ENCODE measurements at places on chromosomes 2 and 18.

DNA sequence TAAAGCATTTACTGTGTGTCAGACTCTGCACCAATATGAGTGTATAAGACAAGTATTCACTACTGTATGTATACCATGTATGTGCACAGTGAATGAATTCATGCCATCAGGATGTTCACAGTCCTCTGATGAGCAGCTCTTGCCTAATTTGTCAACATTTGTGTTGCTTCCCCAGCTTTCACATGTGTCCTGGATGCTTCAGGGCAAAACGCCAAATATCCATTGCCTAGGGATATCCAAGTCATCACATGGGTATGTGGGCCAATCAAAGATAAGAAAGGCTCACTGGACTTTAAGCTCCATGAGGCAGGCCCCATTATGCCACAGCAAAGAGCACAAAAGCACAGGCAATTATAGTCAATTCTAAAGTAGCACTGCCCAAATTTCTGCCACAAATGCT lies 134.2 kb upstream of the CHAC2 start:
- no peak for DNase-seq

DNA sequence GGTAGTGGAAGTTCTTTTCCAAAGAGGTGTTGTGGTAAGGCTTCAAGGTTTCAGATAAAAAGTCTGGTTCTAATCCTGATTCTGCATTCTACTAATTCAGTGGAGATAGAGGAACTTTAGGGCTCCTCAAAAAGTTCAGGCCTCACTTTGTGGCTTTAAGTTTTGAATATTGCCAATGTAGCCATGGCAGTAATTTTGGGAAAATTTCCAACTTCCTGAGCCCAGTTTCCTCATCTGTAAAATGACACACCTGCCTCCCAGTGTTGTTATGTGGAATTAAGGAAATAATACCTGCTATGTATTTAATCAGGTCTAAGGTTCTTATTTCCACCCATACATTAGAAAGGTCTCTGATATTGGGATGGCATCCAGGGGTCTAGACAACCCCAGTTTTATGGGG lies 147.6 kb upstream of the ITGA6 start:
- no peak for DNase-seq

- no peak for DNase-seq
Measured at GRCh38 chr2:148963461-148963860, 75.0 kb upstream of the LYPD6B start.

DNA sequence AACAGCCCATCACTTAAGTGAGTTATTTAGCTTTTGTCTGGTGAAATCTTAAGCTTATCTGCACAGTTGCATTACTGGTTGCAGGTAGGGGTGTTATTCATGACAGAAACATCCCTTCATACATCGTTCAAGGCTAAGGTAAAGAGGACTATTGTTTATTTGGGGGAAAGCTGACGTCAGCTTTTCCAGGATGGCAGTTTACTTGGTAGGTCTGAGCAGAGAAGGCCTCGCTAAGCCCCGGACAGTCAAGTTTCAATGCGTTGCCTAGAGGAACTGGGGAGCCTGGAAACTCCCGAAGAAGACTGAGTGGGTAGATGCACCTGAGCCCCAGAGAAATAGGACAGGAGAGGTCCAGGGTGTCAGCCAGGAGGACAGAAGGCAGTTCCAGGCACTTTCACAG lies 2.2 kb downstream of the RNU4ATAC start:
- DNase-seq = no peak

GRCh38 chr2:30089171-30089570 lies 57.6 kb upstream of the YPEL5 start:
- no peak for DNase-seq

DNA sequence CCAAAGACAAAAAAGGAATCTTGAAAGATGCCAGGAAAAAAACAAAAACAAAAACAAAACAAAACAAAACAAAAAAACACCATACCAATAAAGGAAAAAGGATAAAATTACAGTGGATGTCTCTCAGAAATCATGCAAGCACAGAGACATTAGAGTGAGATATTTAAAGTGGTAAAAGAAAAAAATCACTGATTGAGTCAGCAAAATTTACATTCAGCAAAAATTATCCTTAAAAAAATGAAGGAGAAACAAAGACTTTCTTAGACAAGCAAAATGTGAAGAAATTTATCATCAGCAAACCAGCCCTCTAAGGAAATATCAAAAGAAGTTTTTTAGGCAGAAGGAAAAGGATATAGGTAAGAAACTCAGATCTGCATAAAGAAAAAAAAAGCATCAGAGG lies 10.2 kb upstream of the GKN1 start:
- no peak for DNase-seq

DNA sequence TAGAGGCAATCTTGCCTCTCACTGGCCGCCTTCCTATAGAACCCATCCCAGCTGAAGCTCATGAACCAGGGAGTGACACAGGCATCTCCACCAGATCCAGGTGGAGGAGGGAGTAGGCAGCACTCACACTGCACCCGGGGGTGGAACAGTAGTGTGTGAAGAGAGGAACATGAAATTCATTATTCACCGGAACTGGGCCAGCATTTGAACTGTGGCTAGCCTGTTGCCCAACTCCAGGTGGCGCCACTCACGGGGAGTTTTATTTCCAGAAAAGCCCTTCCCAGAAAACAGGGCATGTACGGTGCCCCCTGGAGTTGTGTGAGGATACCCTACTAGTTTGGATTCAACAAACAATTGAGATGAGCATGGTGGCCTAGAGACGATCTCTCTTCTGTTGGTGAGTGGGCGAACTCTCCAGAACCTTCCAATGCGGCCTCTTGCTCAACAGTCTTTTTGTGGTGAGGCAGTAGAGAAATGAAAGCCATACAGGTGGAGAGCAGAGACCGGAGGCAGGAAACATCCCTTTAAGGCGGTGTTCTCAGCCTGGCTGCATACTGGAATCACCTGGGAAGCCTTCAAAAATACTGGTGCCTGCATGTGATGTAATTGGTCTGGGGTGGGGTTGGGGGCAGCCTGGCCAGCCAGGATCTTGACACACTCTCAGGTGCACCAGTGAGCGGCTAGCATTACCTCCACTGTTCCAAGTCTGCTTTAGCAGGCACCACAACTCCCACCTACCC lies 73.5 kb upstream of the NEDD4L start:
- no peak for DNase-seq

- no peak for DNase-seq
Measured at GRCh38 chr2:137254052-137254451, 488.7 kb downstream of the THSD7B start.

DNA sequence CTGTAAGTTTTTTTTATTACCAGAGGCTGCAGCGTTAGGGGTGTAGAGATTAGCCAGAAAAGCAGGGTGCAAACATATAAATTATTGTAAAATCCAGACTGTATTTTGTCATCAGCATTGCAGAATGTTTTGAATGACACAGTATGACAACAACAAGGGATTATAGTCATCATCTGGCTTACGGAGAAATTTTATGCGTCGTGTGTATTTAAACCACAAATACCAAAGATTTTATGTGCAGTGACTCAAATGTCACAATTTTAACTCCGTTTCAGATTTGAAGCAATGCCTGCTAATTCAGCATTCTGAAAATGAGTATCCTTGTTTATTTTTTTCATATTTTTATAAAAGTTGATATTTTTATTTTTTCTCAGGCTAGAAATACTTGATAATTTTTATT lies 19.4 kb upstream of the TMX3 start:
- no peak for DNase-seq

DNA sequence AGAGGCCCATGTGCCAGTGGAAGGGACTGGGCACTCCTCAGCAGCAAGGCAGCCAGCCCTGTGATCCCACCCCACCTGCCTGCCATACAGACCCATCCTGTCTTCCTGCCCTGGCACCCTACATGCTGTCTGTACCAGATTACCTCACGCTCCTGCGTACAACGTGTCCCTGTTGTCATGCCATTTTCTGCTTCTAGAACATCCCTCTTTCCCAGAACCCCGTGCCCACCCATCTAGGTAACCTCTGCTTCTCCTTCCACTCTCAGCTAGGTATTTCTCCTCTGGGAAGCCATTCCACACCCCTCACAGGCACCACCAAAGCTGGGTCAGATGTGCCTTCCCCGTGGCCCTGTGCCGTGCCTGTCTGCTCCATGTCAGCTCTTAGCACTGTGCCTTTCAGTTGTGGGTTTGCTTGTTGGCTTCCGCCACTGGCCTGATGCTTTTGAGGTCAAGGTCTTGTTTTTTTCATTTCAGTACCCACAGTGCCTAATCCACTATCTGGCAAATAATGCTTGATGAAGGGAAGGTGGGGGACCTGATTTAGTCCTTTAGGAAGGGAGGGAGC lies 71.7 kb upstream of the ALPP start:
- no peak for DNase-seq

DNA sequence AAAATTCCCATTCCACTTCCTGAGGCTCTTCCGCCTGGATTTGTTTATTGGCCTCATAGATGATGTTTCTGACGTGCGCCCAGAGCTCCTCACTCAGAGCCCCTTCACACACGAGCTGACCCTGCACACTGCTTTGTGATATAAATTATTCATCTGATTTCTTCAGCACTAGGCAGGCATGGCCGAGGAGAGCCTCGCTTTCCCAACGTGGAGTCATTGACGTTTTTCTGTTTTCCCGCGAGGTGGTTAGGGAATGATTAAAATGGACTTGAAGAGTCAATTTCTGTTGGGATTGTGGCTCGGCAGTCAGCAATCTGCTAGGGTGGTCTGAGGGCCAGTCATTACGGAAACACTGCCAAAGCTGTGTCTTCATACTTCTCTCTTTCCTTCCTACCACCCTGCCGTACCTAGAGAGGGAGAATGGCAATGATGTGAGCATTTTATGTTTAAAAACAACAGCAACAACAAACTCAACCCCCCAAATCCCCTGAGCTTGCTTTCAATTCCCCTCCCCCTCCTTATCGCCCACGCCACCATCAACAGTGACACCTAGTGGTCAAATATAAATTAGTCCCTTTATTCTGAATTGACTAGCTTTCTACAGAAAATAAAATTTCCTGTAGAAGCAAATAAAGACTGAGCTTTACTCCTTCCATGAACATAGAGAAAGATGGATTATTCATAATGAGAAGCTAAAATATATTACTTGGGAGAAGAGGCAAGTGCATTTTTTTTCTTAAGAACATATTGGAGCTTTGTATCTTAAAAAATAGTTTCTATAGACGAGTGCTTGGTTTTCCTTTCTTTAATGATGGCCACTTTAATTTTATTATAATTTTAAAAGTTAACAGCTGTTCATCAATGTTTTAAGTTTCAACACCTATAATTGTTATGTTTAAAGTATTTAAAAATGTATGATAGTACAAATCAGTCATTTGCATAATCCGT lies 285.1 kb downstream of the MTX2 start:
- peak; percentile 21 for DNase-seq

DNA sequence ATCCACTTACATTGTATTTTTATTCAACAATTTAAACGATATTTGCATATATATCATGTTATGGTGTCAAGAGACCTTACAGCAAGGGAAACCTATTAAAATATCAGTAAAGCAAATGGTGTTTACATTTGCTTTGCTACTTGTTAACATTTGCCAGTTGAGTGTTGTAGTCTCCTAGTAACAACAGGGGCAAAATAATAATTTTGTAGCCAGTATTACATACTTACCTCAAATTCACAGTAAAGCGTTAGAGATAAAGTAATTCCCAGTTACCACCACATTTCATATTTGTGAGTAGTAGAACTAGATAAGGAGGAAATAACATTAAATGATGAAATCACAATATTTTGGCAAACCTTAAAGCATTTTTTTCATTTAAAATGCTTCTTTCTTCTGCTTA lies 71.3 kb downstream of the FASTKD2 start:
- no peak for DNase-seq

- DNase-seq = no peak
Measured at GRCh38 chr2:167209784-167210183, 321.5 kb downstream of the XIRP2 start.

GRCh38 chr2:200129721-200130462 lies 174.5 kb downstream of the MAIP1 start:
- DNase-seq = no peak

- DNase-seq = peak; percentile 20
Measured at GRCh38 chr2:47339745-47340541, 63.0 kb upstream of the MSH2 start.

GRCh38 chr18:23274638-23275482 lies 139.6 kb downstream of the CABLES1 start:
- no peak for DNase-seq

GRCh38 chr2:88144914-88145497 lies 17.1 kb upstream of the FABP1 start:
- no peak for DNase-seq

GRCh38 chr2:207694811-207695281 lies 16.6 kb upstream of the CCNYL1 start:
- no peak for DNase-seq

DNA sequence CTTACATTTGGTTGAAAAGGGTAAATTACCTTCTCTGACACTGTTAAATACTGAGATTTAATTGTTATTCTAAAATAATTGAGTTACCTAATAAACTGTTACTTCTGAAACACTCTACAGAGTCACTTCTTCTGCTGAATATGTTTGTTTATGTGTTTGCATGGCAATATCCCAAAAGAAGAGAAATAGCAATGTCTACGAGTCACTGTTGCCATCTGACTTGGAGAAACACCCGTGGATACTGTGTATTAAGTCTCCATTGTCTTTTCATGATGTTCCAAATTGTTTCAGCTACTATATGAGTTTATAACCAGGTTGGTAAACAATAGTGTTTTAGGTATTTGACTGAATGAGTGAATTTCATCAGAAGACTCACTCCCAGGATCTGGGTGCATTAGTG lies 754.2 kb upstream of the ID2 start:
- DNase-seq = no peak

DNA sequence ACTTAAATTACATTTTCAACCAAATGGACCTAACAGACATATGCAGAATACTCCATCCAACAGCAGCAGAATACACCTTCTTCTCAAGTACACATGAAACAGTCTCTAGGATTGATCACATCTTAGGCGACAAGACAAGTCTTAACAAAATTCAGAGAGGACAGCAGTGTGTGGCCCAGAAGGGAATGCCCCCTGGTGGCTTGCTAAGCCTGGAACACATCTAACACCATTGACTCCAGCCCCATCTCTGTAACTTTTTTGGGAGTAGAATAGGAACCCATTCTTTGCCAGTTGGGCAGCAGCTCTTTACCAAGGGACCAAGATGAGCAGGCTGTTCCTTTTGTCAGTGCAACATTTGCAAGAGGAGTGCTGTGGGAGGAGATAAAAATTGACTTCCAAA lies 249.9 kb downstream of the PLCL1 start:
- peak; percentile 47 for DNase-seq

GRCh38 chr2:120526997-120527945 lies 181.3 kb downstream of the INHBB start:
- DNase-seq = no peak

DNA sequence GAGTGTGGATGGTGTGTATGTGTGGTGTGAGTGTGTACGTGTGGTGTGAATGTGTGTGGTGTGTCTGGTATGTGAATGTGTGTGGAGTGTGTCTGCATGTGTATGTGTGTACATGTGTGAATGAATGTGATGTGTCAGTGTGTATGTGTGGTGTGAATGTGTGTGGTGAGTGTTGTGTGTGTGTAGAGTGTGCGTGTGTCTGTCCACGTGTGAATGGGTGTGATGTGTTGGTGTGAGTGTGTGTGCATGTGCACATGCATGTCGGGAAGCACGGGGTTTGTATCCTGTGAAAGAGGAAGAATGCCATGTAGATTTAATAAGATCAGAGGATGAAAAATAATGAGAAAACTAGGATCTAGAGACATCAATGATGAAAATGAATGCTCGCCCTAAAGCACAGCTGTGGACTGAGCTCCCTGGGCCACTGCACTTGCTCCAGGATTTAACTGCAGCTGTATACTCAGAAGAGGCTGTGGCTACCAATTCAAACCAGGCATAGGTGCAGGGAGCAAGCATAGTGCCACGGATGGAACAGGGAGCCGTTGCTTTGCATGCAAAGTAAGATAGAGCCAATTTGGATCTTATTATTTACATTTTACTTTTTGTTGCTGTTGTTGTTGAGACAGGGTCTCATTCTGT lies 122.7 kb downstream of the DOCK10 start:
- no peak for DNase-seq

- peak; percentile 27 for DNase-seq
Measured at GRCh38 chr2:4047961-4048891, 344.9 kb downstream of the DCDC2C start.

Data from activated T-cell treated with anti-CD3 and anti-CD28 coated beads, Interleukin-2, amount 50 U/mL, for 72 hours (primary cell).